Keratinocyte (primary cell): ENCODE measurements at places on chromosomes 1 and 21.

GRCh38 chr1:17438318-17439249, 893 bp downstream of the RCC2 start:
- no peak for DNase-seq
- H3K27me3 ChIP-seq, result no peaks in the 10 kb centered on the region
- H3K4me1 ChIP-seq, result peaks cover 47% of the 10 kb centered on the region
- peak overlapping the region; percentile 97 for H3K27ac ChIP-seq
- peaks cover 6% of the 10 kb centered on the region for H3K36me3 ChIP-seq

- no peak overlapping the region for H3K27ac ChIP-seq
- H3K27me3 ChIP-seq, result no peaks in the 10 kb centered on the region
- H3K4me1 ChIP-seq, result no peaks in the 10 kb centered on the region
- H3K4me3 ChIP-seq, result no peak overlapping the region
- peaks cover 2% of the 10 kb centered on the region for H3K36me3 ChIP-seq
- DNase-seq, result no peak
These were observed 87.4 kb upstream of the KIF1B start for GRCh38 chr1:10122926-10123325.

DNA sequence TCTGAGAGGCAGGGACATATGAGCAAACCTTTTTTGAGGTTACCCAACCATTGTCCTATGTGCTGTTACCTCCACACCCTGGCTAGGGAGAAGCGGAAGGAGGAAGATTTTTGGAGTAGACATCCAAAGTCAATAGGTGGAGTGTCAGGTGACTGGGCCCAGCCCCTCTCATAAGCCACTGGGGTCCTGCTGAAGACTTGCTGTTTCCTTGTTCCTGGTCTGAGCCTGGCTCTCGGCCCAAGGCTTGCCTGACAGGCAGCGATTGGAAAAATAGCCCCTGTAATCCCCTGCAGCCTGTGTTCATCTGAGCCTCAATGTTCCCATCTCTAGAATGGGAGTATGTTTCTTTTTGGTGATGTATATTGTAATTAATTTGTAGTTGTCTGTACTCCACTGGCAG, 6.9 kb upstream of the PIGR start:
- no peak overlapping the region for H3K27ac ChIP-seq
- H3K27me3 ChIP-seq, result no peaks in the 10 kb centered on the region
- H3K36me3 ChIP-seq, result no peaks in the 10 kb centered on the region
- DNase-seq, result no peak
- H3K4me1 ChIP-seq, result peaks cover 9% of the 10 kb centered on the region

- peaks cover 3% of the 10 kb centered on the region for H3K4me1 ChIP-seq
- H3K36me3 ChIP-seq, result no peaks in the 10 kb centered on the region
- no peak for DNase-seq
- no peak overlapping the region for H3K4me3 ChIP-seq
- no peaks in the 10 kb centered on the region for H3K27me3 ChIP-seq
- no peak overlapping the region for H3K27ac ChIP-seq
These were observed 116.7 kb downstream of the FASLG start for GRCh38 chr1:172775606-172776005.

DNA sequence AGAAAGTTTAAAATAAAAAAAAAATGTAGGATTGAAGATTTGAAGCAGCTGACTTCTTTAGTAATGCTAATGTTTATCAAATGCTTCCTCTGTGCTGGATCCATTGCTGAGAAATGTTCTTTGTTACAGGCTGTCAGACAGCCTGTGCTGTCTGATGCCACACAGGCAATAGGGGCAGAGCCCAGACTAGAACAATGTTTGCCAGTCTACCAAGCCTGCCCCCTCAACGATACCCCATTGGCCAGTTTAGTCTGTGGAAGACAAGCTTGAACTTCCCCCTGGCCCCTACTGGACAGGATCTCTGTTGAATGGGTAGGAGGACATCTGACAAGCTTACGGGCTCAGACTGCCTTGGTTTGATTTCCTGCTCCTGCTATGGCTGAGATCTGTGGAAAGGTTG, 79.4 kb downstream of the PAPPA2 start:
- H3K27me3 ChIP-seq, result no peaks in the 10 kb centered on the region
- H3K27ac ChIP-seq, result no peak overlapping the region
- H3K4me3 ChIP-seq, result no peak overlapping the region
- DNase-seq, result no peak

DNA sequence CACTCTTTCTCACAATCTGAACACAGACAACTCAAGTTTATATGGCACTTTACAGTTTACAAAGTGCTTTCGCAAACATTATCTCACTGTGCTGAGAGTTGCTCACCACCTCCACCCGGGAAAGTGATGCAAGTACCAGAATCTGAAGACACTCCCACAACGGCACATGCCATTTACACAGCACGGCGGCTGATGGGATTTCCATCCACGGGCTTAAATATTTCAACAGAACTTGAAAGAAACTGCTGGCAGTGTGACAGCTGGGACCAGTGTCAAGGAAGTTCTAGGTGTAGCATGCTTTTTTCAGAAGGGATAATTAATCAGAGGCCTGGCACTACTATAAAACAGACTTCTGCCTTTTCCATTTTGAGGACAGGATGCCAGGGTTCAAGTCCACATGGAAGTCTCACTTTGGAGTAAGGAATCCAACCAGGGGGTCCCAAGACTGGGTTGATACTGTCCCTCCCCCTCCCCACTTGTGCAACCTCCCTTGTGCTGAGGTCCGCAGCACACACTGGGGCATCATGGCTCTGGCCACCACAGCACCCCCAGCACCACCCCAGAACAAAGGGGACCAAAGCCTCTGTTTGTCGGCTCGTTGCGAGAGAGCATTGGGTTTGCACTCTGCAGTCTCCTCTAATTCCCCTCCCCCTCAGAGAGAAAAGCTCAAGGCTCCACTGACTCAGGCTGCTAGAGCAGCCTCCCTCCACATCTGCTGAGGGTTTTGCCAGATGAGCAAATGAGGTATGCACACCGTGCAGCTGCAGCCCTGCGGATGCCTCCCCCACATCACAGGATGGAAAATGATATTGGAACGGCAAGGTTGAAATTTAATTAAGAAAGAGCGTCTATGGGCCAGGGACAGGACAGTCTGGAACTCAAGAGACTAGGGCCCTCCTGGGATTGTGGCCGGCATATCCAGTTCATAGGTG, 154.9 kb downstream of the TGFBR3 start:
- no peak for DNase-seq
- no peaks in the 10 kb centered on the region for H3K36me3 ChIP-seq
- peaks cover 23% of the 10 kb centered on the region for H3K4me1 ChIP-seq
- H3K27ac ChIP-seq, result no peak overlapping the region
- no peak overlapping the region for H3K4me3 ChIP-seq
- no peaks in the 10 kb centered on the region for H3K27me3 ChIP-seq

DNA sequence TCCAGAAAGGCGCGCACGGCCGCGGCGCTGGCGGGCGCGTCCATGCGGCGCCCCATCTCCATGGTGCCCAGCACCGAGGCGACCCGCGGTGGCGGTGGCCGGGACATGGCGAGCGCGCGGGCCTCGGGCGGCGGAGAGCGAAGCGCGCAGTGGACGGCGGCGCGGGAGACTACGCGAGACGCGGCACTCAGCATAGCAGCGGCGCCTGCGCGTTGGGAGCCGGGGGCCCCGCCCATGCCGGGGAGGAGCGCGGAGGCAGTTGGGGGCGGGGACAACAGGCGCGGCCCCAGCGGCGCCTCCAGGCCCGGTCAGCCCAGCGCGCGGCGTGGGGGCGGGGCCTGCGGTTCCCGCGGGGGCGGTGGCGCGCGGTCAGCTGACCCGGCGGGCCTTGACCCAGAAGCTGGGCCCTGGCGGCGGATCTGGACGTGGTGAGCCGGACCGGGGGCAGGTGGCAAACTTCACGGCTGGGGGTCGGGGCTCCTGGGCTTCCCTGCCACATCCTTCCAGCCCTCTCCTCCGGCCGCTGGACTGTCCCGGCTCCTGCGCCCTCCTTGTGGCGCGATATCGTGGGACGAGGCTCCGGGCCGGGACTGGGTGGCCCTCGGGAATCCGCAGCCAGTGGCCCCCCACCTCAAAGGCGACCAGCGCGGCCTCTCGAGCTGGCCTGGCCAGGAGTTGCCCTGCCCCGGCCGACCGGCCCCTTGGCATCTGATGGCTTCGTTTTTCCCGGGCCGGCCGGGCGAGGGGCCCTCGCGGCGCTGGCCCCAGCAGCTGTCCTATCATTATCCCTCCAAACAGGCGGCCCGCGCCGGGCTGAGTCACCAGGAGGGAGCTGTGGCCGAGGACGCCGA, at the start of the genes AKR7A2 and SLC66A1:
Gene AKR7A2 (minus strand): TSS at position 214 of the 851 bp plus-strand sequence. CDS start 20 bp downstream, at position 194.
Gene SLC66A1 (plus strand): TSS at position 396 of the 851 bp plus-strand sequence. CDS start 5,352 bp downstream, outside the sequence.
- DNase-seq, result peak; percentile 38
- H3K27me3 ChIP-seq, result no peaks in the 10 kb centered on the region
- peaks cover 42% of the 10 kb centered on the region for H3K4me1 ChIP-seq
- peak within 1 kb of the TSS; percentile 66 for H3K27ac ChIP-seq
- H3K36me3 ChIP-seq, result peaks cover 7% of the 10 kb centered on the region
- peak within 1 kb of the TSS; percentile 82 for H3K4me3 ChIP-seq

DNA sequence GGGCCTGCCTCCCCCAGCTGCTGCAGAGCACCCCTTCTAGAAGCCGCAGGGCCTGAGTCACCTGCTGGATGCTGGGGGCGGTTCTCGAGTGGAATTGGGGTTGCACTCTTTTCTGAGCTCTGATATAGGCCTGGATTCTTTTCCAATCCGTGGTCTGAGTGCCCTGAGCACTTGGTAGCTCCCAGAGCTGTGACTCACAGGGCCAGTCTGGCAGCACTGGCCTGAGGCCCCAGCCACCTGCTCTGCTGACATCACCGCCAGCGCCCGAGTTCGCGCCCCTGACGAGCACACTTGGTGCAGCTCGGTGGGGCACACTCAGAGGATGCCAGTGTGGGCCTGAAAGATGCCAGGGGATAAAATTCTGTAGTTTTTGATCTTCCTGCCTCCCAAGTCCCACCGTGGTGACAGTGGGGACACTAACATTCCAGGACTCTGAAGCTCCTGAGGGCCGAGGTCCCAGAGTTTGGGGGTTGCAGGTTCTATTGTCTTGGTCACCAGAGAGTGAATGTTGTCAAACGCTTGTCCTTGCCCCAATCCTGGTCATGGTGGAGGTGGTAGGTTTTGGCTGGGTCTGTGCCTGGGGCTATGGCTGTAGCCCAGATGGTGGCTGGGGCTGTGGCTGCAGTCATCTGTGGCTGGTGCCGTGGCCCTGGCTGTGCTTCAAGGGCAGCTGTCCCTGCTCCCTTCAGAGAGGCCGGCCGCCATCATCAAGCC, 74.6 kb downstream of the OBSCN start:
- no peak overlapping the region for H3K27ac ChIP-seq
- DNase-seq, result no peak
- H3K36me3 ChIP-seq, result no peaks in the 10 kb centered on the region
- no peaks in the 10 kb centered on the region for H3K4me1 ChIP-seq
- no peak overlapping the region for H3K4me3 ChIP-seq
- no peaks in the 10 kb centered on the region for H3K27me3 ChIP-seq

- no peak overlapping the region for H3K4me3 ChIP-seq
- no peaks in the 10 kb centered on the region for H3K27me3 ChIP-seq
- DNase-seq, result no peak
- no peaks in the 10 kb centered on the region for H3K36me3 ChIP-seq
- H3K27ac ChIP-seq, result no peak overlapping the region
These were observed 146.3 kb upstream of the DUSP10 start for GRCh38 chr1:221888218-221888617.

DNA sequence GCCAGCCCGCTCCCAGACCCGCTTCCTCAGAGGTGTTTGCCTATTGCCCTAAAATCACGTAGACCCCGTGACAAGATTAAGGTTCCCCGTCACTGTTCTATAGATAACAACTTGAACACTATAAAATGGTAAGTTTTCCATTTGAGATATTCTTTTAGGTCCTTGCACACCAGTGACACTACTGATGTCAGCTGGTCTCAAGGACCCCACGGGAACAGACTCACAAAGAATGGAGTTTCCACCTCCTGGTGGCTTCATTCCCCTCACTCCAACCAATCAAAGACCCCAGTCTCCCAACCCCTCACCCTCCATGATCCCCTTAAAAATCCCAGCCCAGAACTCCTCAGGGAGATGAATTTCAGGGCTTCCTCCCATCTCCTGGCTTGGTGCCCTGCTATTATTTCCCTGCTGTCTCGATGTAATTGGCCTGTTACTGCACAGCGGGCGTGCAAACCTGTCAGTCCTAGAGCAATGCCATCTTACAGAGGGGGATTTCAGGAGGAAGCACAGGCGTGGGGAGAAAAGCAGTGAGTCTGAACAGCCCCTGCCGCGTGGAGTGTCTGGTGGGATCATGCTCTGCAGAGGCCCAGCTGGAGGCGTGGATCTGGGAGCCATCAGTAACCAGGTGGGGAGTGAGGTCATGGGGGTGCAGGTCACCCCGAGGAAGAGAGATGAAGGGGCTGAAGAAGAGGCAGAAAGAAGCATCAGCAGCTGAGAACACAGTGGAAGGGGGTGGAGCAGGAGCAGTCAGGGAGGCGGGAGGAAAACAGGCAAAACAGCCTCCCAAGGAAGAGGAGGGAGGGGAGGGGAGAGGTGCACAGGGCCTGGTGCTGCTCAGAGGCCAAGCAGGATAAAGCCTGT, 35.1 kb upstream of the LBR start:
- peaks cover 34% of the 10 kb centered on the region for H3K4me1 ChIP-seq
- no peak overlapping the region for H3K4me3 ChIP-seq
- no peaks in the 10 kb centered on the region for H3K27me3 ChIP-seq
- H3K27ac ChIP-seq, result no peak overlapping the region
- no peak for DNase-seq

GRCh38 chr1:51861669-51862068, 16.9 kb downstream of the NRDC start:
- H3K27ac ChIP-seq, result no peak overlapping the region
- H3K4me1 ChIP-seq, result no peaks in the 10 kb centered on the region
- no peaks in the 10 kb centered on the region for H3K36me3 ChIP-seq
- no peak for DNase-seq
- no peak overlapping the region for H3K4me3 ChIP-seq
